GM23338 (cell line): ENCODE measurements at places on chromosomes 1 and 21. TPM values are rescaled to one million over a fixed set of nuclear protein-coding genes. Genes with fewer than 3 reads are reported as not detected.
A peak's percentile ranks its signal among the peaks of the same experiment; 100 is the strongest.

DNA sequence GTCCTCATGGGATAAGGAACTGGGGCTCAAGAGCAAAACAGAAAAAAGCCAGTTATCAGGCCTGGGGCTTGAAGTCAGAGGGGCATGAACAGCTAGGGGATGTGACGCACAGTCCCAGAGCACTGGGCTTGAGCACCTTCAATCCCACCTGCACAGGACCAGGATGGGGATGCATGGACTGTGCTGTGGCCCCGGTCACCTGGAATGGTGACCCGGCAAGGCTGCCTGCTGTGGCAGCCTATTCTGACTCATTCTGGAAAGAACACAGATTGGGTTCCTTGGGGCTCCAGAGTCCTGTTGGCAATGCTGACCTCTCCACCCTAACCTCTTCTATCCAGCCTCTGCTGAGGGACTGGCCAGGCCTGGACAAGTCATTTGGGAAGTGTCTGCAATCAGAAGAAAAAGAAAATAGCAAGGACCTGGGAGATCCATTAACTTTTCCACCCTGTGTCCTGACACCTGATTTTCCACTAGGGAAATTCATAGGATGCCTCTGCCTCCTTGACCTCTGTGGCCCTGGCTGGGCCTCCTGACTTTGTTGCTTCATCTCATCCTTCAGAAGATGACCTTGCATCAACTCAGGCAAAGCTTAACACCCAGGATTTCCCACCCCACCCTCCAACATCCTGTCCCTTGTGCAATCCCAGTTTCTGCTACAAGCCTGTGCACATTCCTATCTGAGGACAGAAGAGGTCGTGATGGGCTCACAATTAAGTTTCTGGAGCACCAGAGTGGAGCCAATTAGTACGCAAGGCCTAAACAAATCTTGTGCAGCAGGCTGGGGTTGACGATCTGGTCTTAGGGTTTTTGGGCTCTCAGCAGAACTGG is 17.9 kb upstream of the FMOD start:
- no peak for DNase-seq

Gene CRYZ
- 45.7 and 57.2 TPM in 2 replicates for total RNA-seq

DNA sequence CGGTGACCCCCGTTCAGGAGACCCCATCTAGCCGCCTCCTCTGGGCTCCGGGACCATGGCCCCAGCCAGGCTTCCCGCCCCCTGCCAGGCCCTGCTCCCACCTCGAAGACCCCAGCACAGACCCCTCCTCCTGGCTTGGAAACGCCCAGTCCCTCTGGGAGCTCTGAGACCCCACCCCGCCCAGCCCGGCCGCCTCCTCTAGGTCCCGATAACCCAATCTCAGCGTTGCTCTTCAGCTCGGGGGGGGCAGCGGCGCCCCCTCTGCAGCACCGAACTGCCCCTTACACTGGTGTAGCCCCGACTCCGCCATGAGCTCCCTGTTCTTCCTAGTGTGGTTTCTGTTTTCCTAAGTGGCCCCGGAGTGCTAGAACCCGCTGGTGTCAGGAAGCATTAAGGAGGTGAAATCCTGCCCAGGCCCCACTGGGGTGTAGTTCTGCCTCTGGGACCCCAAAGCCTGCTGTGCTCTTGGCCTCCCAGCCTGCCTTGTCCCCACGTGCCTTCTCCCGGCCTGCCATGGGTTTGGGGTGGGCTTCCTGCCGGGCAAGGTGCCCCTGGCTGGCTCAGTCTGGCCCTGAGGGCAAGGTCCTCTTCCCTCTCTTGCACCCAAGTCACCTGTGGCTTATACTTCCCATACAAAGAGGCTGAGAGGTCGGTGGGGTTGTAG is 10.7 kb upstream of the MMEL1 start:
- DNase-seq = no peak

- no peak for DNase-seq
Observed at GRCh38 chr1:5810131-5810530, 182.1 kb downstream of the NPHP4 start.

DNA sequence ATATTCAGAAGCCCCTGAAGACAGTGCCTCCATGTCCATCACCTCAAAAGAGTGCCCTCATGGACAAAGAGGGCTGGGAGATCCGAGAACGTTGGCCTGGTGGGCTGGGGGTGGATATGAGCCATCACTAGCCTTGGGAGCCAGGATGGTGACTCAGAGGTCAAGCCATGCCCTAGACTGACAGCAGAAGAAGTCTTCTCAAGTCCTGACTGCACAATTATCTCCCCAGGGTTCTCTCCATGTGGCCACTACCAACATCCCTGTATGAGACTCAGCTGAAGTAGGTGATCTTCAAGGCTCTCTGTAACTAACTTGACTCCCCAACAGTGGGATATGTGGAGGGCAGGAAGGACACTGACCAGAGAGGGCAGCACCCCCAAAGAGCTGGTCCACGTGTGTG is 7.1 kb upstream of the USF1 start:
- DNase-seq = no peak

DNA sequence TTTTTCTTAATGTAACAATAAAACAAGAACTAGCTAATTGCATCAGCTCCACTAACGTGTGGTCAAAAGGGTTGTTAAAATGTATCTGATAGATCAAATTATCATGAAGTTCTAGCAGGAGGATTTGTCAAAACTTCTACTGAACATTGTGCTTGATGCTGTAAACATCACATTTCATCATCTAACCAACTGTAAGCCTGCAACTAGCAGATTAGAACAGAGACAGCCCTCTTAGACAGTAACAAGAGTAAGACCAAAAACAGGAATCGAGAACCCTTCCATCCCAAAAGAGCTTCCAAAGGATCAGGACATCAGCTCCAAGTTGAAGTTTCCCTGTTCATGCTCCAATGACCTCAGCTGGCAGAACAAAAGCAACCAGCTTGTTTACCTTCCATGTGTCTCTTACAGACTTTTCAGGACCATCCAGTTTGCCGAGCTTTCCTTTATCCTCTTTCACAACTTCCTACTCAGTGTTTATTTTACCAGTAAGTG is 44.6 kb downstream of the NIBAN1 start:
- no peak for DNase-seq

Gene LCE2A
- not detected in 2 replicates for total RNA-seq

Gene KLHDC8A
- total RNA-seq = 2.4 and 2.8 TPM in 2 replicates

- DNase-seq = peak; percentile 41
Observed at GRCh38 chr1:224504297-224505041, 69.9 kb upstream of the WDR26 start.

- DNase-seq = peak; percentile 30
Observed at GRCh38 chr1:24027838-24028468, 47.8 kb upstream of the SRSF10 start.

Gene CELSR2
- 30.4 and 35.1 TPM in 2 replicates for total RNA-seq

- DNase-seq = no peak
Observed at GRCh38 chr21:21216047-21216446, 217.8 kb downstream of the NCAM2 start.

DNA sequence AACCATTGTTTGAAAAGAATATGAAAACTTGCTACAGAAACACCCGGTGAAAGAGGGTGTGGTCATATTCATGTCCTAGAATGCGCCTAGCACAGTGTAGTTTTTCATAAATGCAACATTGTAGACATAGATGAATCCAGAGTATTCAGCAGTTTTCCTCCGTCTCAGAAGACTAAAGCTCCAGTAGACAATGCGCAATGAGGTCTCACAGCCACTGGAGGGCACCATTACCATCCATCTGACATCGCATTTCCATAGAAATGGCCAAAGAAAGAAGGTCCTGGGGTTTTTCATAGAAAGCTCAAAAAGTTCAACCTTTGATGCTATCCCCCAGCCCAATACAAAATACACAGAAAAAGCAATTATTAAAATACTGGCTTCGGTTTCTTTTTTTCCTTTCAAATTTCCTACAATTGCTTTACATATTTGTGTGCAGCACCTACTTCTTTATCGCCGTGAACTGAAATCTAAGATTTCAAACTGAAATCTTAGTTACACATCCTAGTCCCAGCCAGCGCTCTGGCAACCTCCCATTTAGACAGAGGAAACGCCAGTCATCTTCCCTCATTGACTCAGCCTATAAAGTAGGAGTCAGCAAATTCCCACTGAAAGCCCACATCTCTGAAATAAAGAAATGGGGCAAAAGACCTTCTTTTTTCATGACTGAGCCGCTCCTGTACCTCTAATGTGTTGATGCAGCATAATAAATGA is 3.9 kb upstream of the CD58 start:
- peak; percentile 86 for DNase-seq

DNA sequence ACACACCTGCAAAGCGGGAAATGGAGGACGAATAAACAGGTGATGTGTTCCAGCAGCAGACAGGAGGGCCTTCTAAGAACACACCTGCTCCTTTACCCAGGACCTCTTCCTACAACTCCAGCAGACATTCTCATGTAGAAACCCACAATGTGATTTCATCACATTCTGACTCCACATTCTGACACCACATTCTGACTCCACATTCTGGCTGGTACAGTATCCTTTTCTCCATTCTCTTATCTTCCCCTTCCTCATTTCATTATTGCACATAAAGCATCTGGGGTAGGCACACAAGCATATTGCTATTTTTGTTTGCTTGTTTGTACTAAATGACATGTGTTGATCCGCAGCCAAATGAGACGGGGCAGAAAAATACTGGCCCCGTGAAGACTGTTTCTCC is 3.6 kb upstream of the ZNF124 start:
- DNase-seq = no peak

- DNase-seq = no peak
Observed at GRCh38 chr1:197632651-197633050, 142.6 kb downstream of the DENND1B start.
